ENCODE measurements at places on chromosomes 13 and 19.

GRCh38 chr19:6690160-6690885 is 20.4 kb upstream of the TNFSF14 start:
- no peak for DNase-seq

GRCh38 chr13:59744747-59745391 is 418.9 kb downstream of the DIAPH3 start:
- DNase-seq = no peak

DNA sequence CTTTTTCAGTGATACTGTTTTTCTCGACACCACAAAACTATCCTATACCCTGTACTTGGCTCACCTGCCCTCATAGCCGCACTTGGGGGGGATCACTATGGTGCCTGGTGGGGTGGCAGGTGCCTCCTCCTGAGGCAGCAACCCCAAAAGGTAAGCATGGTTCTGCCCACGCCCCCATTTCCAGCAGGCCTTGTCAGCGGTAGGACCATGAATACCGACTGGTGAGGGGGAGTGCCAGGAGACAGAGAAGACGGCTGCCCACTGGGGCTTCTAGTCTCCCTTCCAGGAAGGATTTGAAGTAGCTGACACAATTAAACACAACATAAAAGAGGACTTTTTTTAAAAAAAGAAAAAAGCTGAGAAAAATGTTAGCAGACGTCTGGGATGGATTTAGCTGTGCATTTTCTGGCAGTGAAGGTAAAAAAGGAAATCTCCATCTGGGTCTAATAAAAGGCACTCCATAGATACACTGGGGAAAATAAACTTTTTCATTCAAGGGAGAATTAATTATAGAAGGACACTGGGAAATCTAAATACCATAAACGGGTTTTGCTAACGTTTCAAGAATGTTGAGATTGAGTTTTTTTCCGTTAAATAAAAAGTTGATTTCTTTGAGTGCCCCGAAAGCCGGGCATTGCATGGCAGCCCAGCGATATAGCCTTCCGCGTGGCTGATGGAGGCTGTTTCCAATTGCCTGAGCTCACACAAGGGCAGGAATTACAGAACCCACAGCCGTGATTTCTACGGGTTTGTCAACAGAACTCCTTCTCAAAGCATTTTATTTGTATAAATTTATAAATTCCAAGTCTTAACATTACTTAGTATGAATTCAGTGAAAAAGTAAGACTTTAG is 45.1 kb downstream of the ATP11A start:
- no peak for DNase-seq

GRCh38 chr13:64371045-64371444 is 2859.1 kb downstream of the PCDH9 start:
- peak; percentile 5 for DNase-seq

GRCh38 chr19:2841855-2842574 is 740 bp downstream of the ZNF555 start:
- no peak for DNase-seq

- no peak for DNase-seq
Observed at GRCh38 chr13:96946709-96947311, 47.5 kb downstream of the OXGR1 start.

DNA sequence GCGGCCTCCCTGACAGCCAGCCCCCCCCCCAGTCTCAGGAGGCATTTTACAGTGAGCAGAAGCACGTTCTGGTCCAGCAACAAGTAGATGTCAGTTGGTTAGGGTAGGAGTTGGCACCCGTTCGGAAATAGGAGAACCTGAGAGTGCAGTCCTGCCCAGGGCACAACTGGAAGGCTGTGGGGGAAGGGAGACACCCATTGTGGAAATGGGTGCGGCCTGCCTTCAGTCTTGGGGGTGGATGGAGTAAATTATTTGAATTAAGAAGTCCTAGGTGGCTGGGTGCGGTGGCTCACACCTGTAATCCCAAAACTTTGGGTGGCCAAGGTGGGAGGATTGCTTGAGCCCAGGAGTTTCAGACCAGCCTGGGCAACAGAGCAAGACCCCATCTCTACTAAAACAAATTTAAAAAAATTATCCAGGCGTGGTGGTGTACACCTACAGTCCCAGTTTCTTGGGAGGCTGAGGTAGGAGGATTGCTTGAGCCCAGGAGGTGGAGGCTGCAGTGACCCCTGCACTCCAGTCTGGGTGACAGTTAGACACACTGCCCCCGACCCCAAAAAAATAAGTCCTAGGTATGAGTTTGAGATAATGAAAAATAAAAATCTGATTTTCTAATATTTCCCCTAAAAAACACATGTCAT is 1.2 kb downstream of the CIRBP start:
- DNase-seq = no peak

- DNase-seq = no peak
Observed at GRCh38 chr19:8397271-8397670, 7.1 kb downstream of the RAB11B start.

DNA sequence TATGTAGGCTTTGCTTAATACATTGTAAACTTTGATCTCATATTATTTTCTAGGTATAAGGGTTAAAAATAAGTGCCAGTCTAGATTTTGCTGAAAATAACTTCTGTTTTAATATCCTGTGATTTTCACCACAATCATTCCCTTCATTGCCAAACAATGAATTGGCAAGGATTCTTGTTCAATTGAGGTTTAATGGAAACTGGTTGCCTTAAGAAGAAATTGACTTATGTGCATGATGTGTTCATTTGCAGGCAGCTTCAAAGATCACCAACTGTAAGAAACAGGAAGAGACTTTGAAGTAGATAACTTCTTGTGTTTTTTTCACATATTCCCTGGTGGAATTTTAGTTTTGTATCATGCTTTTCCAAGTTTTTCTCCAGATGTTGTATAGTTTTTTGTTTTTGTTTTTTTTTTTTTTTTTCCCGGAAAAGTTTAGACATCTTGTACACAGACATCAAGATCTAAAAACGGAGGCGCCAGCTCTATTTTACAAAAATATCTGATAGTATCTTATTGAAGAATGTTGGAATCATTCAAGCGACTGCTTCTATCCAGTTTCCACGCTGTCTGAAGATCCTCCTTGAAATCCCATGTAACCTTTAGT is 108.3 kb downstream of the POSTN start:
- DNase-seq = no peak

GRCh38 chr13:112960706-112961105 is 8.3 kb upstream of the MCF2L start:
- DNase-seq = no peak

DNA sequence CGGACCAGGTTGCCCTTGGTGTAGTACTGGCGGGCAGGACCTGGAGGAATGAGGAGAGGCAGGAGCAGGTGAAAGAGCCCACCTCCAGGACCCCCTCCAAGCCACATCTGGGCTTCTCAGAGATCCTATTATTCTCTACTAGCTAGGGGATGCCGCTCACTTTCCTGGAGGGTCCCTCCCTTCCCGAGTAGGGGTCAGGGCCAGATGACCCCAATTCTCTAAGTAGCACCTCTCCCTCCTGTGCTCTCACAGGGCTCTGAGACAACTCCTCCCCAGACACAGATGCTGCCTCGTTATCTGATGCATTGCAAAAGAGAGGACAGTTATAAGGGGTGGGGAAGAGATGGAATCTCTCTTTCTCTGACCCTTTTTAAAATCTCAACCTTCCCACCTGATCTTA is 22.9 kb downstream of the GP6 start:
- DNase-seq = no peak

GRCh38 chr19:41853768-41854167 is 6.3 kb upstream of the RPS19 start:
- no peak for DNase-seq

Data from ACHN (cell line).